NCI-H187 treated with DMSO at 0.1 percent for 48 hours (cell line): ENCODE measurements at places on chromosomes 2 and 18.

- DNase-seq, result no peak
Observed at GRCh38 chr2:109531221-109531620, 82.5 kb downstream of the SEPTIN10 start.

- DNase-seq, result no peak
Observed at GRCh38 chr2:18373664-18374063, 186.8 kb downstream of the RDH14 start.

GRCh38 chr2:235034265-235035118 lies 82.7 kb downstream of the SH3BP4 start:
- DNase-seq, result no peak

DNA sequence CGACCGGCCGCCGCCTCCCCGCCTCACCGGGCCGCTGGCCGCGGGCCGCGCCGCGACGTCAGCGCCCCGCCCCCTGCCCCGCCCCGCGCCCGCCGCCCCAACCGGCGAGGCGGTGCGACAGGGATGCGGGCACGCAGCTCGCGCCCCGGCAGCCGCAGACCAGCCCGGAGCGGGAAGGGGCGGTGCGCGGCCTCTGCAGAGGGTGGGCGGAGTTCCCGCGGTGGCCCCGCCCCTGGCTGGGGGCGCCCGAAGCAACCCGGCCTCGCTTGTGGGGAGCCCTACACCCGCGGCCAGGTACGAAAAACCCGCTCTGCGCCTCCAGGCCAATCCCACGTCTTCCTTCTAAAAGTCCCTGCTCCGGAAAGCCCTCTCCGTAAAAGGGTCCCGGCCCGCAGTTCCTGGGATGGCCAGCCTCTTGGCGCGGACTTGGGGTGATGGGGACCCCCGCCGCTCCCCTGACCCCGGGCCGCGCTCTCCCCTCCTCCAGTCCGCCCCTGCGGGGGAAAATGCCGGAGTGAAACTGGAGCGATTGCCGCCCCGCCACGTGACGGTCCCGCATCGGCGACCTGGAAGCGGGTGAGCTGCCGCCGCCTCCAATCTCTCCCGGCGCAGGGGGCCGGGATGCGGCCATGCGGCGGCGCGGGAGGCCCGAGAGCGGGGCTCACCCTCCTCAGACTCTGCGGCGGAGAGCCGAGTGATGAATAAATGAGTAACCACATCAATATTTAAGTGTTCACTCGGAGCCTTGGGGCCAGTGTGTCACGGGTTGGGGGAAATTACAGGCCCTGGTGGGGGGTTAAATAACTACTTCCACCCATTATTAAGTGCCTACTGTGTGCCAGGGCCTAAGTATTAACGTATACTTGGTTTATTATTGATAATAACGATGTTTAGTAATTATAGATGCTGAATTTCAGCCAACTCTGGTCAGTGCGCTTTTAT lies at the start of gene RAB11FIP5:
TSS of gene RAB11FIP5 (minus strand) at position 36 of the 942 bp plus-strand sequence. CDS start 171 bp downstream, outside the sequence.
- no peak for DNase-seq

DNA sequence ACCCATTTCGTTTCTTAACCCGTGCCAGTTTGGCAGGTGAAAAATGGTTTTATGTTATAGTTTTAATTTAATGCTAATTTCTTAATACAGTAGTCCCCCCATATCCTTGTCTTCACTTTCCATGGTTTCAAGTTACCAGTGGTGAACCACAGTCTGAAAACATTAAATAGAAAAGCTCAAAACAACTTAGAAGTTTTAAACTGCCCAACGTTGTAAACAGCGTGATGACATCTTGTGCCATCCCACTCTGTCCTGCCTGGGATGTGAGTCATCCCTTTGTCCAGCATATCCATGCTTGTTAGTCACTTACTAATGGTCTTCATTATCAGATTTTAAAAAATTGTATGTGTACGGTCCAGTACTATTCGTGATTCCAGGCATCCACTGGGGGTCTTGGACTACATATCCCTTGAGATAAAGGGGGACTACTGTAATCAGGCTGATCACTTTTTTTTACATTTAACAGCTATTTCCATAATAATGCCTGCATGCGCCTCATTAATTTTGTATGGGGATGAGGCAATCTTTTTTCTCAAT lies 31.9 kb downstream of the SLC66A3 start:
- DNase-seq, result no peak

- DNase-seq, result peak; percentile 13
Observed at GRCh38 chr18:76958692-76959341, 136.5 kb downstream of the ZNF236 start.

DNA sequence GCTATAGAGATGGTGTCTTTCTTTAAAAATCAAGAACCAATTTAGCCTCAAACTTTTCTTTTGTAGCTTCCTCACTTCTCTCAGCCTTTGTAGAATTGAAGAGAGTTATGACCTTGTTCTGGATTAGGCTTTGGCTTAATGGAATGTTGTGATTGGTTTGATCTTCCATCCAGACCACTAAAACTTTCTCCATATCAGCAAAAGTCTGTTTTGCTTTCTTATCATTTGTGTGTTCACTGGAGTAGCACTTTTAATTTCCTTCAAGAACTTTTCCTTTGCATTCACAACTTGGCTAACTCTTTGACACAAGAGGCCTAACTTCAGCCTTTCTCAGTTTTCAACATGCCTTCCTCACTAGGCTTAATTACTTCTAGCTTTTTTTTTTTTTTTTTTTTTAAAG lies 193.1 kb downstream of the ACOXL start:
- DNase-seq, result no peak

DNA sequence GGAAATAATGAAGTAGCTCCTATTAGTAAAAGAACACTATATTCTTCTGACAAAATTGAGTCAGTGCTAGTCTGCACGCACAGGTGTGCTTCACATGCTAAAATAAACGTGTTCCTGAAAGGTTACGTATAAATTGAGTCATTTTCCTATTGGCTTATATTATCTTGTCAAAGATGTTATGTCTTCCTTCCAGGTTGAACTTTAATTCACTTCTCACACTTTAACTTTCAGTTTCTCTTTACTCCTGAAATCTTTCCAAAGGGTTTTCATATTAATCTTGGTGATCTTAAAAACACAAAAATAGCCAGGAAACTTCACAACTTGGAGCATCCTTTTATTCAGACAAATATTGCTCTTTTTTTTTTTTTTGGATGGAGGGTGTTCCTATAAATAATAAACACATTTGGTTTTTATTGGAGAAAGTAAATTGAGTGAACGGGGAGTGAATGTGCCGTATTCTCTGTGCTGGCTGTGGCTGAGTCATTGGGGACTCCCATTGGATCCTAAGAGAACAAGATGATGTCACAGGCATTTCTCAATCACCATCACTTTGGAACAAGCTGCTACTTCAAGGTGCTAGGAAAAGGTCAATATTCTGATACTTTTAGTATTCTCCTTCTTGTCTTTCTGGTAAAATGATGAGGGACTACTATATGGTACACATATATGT lies 150.2 kb upstream of the SPATS2L start:
- no peak for DNase-seq

GRCh38 chr2:19809206-19809605 lies 92.6 kb downstream of the TTC32 start:
- no peak for DNase-seq

DNA sequence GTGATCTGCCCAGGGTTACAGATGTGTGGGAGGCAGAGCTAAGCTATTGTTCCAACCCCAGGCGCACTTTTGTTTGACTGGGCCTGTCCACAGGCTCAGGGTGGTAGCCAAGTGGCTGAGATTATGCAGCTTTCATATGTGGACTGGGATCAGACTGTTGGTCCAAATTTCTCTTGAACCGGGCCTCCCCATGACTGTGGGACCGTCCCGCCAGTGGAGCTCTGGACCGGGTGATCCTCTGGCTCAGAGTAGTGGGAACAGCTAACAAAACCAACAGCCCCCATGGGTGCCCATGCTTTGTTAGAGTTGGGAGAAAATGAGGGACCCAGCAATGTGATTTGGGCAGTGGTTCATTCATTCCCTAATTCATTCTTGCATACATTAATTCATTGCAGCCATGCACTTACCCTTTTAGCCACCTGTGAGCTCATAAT lies 86.8 kb upstream of the HS6ST1 start:
- no peak for DNase-seq

DNA sequence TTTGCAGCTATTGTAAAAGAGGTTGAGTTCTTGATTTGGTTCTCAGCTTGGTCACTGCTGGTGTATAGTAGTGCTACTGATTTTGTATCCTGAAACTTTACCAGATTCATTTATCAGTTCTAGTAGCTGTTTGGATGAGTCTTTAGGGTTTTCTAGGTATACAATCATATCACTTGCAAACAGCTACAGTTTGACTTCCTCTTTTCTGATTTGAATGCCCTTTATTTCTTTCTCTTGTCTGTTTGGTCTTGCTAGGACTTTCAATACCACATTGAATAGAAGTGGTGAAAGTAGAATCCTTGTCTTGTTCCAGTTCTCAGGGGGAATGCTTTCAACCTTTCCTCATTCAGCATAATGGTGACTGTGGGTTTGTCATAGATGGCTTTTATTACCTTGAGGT lies 210.5 kb upstream of the DPP10 start:
- no peak for DNase-seq

- no peak for DNase-seq
Observed at GRCh38 chr2:10471955-10472354, 23.8 kb upstream of the ODC1 start.

DNA sequence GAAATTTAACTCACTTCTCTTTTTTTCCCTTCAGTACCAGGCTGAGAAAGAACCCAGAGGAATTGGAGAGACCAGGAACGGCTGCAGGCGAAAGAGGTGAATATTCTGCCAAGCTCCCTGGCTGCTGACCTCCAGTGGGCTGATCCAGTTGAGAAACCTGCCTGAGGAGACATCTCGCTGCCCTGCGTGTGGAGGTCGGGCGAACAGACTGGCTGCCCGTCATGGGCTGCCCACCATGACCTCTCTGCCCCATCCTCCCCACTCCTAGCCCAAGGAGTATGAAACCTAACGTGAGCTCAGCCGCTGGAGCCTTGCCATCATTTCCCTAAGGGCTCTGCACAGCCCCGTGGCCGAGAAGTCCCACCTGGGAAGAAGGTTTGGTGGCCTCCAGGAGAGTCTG lies 148.8 kb upstream of the SALL3 start:
- DNase-seq, result no peak

DNA sequence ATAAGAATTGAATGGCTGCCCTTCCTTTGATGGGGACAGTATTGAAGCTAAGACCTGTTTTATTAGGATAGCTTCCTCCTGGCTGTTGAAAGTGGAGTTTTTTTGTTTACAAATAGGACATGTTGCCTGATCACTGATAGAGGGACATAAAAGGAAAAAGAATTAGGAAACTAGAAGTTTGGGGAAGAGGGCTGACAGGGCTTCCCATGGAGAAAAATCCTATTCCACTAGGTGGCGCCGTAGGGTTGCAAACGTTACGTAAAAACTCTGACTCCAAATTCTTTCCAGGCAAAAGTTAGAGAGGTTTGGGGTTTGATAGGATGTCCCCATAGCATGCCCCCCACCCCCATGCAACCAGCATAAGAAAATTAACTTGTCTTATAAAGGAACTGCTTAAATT lies 11.1 kb upstream of the RBFA start:
- DNase-seq, result no peak

GRCh38 chr18:13725566-13726231 lies 659 bp downstream of the FAM210A start:
- no peak for DNase-seq

DNA sequence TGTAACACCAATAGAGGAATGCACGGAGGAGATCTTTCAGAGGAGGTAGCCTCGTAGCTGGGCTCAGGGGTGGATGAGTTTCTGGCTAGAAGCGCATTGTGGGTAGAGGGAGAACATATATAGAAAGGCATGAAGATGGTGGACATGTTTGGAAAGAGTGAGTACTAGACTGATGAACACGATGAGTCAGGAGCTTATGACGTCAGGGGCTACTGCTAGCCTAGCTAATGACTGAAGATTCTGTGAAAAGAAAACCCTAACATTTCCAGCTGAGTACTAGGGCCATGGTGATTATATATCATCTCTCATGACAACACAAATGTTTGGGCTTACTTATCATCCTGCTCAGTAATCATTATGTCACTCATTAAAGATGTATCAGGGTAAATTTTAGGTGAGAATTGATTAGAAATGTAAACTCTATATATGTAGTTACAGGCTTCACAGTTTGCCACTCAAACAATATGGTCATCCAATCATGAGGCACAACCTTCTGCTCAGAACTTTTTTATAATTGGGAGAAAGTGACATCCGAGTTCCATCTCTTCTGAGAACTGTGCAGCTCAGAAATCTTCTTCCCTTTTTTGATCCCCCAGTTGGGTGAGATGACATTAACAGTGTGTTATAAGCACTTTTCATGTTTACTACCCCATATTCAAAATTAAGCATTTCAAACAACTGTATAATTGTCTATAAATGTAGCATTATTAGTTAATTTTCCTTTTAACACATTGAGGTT lies 22.2 kb upstream of the IL1RN start:
- DNase-seq, result no peak

- DNase-seq, result no peak
Observed at GRCh38 chr2:64214281-64215115, 70.3 kb upstream of the PELI1 start.
